ENCODE measurements at places on chromosomes 4 and X.
A peak's percentile ranks its signal among the peaks of the same experiment; 100 is the strongest.

DNA sequence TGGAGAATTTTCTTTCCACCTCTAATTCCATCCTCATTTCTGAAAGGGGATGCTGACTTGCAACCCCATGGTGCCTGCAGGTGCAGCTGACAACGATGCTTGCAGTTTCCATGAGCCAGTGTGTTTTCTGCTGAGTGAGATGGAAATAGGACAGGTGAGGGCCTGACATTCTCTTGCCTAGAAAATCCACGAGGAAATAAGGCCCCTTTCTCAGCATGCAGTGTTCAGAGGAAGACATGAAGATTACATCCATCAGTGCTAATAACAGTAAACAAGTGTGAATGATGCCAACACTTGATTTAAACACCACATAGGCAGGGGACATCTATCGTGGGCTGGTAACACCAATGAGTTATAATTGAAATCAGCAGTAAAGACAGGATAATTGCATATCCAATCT is 237.3 kb downstream of the NLGN4X start:
- no peak for DNase-seq

DNA sequence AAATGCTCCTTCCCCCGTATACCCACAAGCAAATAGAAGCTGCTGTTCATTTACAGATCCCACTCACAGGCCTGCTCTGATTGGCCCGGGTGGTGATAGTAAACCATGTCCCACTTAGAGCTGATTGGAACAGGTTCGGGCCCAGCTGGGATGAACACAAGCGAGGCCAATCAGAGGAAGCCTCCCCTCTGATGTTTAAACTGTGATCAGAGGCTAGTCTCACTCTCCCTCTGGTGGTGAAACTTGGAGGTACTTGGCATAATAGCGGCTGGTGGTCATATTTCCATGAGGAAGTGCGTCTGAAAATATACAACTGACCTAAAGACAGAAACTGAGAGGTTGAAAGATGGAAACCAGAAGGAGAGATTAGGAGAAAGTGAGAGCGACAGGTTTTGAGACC is 51.5 kb upstream of the TRPC3 start:
- peak; percentile 12 for DNase-seq

DNA sequence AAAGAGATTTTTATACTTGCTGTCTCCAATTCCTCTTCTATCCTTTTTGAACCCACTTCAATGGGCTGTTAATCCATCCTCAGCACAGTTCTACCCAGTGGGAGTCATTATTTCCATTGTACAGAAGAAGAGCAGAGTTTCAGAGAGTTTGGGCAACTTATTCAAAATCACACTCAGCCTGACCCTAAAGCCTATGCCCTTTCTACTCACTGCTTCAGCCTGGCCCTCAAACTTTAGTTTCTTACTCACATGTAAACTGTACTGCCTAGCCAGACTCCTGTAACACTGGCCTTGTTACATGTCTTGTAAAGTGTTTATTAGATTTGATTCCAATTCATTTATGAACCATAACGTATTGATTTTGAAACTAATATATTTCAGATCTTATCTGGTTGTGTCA is 25.1 kb upstream of the USO1 start:
- no peak for DNase-seq

DNA sequence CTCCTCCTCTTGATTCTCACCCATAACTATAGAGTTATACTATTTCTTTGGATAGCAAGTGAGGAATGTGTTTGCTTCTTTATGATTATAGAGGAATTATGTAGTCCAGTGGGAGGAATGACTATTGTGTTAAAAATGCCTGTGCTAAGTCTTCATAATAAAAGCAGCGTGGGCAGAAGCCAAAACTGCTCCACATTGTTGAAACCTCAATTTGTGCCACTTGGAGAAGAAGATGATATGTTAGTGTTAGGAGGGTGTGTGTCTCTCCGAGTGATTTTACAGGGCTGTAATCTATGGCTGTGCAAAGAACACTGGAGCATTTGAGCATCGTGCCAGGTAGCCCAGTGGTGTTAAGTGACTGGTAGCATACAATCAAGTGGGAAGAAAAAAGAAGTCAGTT is 74.3 kb downstream of the FRAS1 start:
- DNase-seq: no peak

DNA sequence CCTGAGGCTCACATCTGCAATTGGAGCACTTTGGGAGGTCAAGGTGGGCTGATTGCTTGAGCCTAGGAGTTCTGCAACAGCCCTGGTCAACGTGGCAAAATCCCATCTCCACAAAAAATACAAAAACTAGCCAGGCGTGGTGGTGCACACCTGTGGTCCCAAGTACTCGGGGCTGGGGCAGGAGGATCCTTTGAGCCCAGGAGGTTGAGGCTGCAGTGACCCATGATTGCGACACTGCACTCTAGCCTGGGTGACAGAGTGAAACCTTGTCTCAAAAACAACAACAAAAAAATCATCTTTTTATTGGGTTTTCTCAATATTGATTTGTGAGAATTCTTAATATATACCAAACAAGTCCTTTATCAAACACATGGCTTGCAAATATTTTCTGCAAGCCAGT is 64.9 kb downstream of the ANKRD17 start:
- DNase-seq: no peak

- no peak for DNase-seq
Measured at GRCh38 chrX:49949961-49950360, 27.6 kb downstream of the CLCN5 start.

DNA sequence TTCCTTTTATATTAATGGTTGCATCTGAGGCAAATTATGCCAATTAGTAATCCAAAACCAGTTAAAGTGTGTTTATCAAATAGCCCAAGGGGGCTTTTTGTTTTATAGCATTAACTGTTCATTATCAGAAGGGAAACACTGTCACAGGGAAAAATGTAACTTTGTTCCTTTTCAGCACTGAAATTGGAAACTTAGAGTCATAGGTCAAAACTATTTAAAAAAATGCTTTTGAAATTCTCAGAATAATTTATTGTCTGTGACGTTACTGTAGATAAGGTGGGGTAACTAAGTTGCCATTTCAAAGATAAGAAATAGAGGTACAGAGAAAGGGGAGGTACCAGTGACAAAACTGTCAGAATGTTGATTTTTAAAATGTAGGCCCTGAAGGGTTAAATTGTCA is 129.3 kb downstream of the AKAP4 start:
- DNase-seq: no peak

GRCh38 chr4:37590016-37590415 is 96.2 kb downstream of the RELL1 start:
- no peak for DNase-seq

DNA sequence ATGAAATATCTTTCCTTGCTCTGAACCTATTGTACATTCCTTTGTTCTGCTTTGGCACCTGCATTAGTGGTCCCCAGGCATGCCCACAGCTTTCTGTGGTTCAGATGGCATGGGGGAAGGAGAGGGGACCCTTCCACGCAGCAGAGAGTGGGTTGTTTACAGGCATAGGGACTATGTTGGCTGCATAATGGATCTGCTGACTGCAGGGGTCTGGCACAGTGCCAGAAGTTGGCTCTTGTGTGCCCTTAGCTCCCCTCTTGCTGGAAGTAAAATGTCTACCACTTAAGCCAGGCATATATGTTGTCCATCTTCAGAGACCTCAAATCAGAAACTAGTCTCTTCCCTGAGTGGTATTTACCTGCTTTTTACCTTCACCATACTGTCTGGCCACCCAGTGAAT is 651.9 kb upstream of the PCDH7 start:
- no peak for DNase-seq

DNA sequence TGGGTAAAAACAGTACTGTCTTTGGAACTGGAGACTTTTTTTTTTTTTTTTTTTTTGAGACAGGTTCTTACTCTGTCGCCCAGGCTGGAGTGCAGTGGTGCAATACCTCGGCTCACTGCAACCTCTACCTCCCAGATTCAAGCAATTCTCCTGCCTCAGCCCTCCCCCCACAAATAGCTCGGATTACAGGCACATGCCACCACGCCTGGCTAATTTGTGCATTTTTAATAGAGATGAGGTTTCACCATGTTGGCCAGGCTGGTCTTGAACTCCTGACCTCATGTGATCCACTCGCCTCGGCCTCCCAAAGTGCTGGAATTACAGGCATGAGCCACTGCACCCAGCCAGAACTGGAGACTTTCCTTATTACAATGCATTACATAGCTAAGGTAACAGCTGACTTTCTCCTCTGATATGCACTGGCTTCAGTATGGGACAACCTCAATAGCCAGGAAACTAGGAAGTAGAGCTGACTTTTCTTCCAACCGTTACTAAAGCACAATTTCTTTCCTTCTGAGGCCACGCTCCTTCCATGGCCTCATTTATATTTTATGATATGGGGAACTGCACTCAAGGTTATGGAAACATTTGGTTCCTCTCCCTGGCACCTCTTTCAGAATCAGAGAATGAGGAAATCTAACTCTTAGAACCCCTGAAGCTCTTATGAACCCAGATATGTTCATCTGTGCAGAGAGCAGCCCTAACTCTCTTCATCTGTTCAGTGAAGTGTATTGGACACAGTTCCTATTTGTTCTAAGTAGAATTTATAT is 53.5 kb upstream of the FAM9B start:
- no peak for DNase-seq

- no peak for DNase-seq
Measured at GRCh38 chrX:11386812-11387211, 93.6 kb downstream of the AMELX start.

- no peak for DNase-seq
Measured at GRCh38 chrX:28847423-28847822, 260.2 kb downstream of the IL1RAPL1 start.

DNA sequence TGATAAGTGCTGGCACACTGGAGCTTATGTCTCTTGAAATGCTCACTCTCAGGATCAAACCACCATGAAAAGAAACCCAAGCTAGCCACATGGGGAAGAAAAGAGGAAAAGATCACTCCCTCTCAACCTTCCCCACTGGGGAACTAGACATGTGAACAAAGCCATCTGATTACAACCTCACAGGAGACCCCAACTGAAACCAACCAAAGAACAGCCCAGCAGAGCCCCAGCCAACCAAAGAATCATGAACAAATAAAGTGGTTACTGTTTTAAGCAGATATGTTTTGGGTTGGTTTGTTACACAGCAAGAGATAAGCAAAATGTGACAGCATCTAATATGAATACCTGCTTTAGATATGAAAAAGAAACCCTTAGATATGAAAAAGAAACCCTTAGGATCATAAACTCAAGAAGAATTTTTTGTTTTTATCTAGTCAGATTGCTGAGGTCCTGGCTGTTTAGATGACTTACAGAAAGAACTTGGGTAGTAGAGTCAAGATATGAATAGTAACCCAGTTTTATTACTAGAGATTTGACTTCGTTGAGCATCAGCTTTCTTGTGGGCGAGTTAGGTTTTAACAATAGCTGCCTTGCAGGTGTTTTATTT is 23.7 kb upstream of the TLR7 start:
- no peak for DNase-seq

DNA sequence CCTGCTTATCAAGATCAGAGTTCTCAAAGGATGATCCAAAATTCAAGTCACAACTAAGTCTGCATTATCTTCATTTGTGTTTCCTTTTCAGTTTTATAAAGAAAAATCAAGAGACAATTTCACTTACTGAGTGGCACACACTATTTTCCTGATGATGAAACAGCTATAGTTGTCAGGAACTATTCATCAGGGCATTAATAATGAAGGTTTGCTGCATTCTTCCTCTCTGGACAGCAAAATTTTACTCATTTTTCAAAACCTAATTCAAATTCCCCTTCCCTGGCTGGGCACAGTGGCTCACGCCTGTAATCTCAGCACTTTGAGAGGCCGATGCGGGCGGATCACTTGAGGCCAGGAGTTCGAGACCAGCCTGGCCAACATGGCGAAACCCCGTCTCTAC is 83.5 kb upstream of the SMIM10 start:
- no peak for DNase-seq

- no peak for DNase-seq
Measured at GRCh38 chr4:107853444-107854355, 29.0 kb downstream of the SGMS2 start.

- no peak for DNase-seq
Measured at GRCh38 chr4:158786121-158786601, 17.3 kb downstream of the FNIP2 start.

- DNase-seq: no peak
Measured at GRCh38 chr4:117239434-117239833, 154.1 kb upstream of the TRAM1L1 start.

- no peak for DNase-seq
Measured at GRCh38 chr4:24249972-24250371, 334.4 kb downstream of the DHX15 start.

- DNase-seq: no peak
Measured at GRCh38 chr4:16257611-16258010, 31.3 kb upstream of the TAPT1 start.

- no peak for DNase-seq
Measured at GRCh38 chr4:100170986-100171385, 19.3 kb downstream of the DDIT4L start.

- DNase-seq: no peak
Measured at GRCh38 chr4:85028910-85029309, 62.4 kb upstream of the WDFY3 start.

- no peak for DNase-seq
Measured at GRCh38 chr4:106809076-106809475, 227.0 kb downstream of the DKK2 start.

GRCh38 chrX:109635146-109635545 is 10.2 kb upstream of the KCNE5 start:
- no peak for DNase-seq

GRCh38 chrX:110924871-110925270 is 129.3 kb upstream of the CHRDL1 start:
- no peak for DNase-seq

All from stimulated activated naive CD8-positive, alpha-beta T cell treated with anti-CD3 and anti-CD28 coated beads, Interleukin-15, amount 100 ng/mL, for 72 hours (primary cell).